ENCODE measurements at places on chromosomes 5 and 9.

DNA sequence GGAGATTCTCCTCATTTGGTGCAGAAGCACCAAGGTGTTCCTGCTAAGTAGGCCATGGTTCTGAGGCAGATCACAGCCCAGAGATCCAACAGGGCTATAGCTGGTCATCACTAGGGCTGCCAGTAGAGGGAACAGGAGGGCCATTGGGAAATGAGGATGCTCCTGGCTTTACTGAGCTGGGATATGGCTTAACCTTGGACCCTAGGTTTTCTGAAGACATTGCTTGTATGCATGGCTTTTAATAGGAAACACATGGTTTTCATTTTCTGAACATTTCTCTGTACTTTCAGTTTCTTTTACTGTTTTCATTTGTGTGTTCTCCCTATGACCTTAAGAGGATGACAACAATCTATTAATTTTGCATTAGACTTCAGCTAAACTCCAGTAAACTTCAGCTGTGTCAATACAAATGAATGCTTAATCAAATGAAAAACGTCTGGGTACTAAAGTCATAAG lies at the start of gene IFNW1:
TSS of gene IFNW1 (minus strand) at position 406 of the 456 bp plus-strand sequence. CDS start at position 144, 262 bp downstream.
- DNase-seq: no peak

GRCh38 chr5:6827526-6828219 lies 114.4 kb downstream of the TENT4A start:
- peak; percentile 58 for DNase-seq

- DNase-seq: no peak
Measured at GRCh38 chr5:118042076-118042475, 946.3 kb downstream of the DTWD2 start.

GRCh38 chr9:122370303-122370702 lies 521 bp upstream of the PTGS1 start:
- DNase-seq: peak; percentile 60

- no peak for DNase-seq
Measured at GRCh38 chr5:6847870-6848269, 134.6 kb downstream of the TENT4A start.

DNA sequence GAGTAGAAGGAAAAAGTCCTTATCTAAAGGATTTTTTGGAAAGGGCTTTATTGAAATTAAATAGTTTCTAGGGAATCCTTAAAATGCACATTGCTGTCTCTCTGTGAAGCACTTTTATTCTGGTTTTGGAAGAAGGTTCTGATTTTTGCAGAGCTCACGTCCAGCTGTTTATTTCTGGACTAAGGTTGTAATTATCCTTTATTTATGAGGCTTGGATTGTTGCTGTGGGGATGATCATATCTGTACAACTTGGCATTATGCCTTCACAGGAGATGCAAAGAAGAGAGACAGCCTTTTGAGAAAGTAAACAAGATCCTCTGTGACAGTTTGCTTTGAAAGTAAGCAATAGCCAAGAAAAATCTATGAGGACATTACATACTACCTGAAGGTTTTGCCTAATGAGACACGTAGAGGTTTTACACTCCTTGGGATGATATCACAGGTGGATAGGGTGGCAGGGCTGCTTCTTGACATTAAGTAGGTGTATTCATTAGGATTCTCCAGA lies 14.6 kb downstream of the SMARCA2 start:
- DNase-seq: no peak

- DNase-seq: no peak
Measured at GRCh38 chr9:123327697-123328100, 28.3 kb upstream of the CRB2 start.

DNA sequence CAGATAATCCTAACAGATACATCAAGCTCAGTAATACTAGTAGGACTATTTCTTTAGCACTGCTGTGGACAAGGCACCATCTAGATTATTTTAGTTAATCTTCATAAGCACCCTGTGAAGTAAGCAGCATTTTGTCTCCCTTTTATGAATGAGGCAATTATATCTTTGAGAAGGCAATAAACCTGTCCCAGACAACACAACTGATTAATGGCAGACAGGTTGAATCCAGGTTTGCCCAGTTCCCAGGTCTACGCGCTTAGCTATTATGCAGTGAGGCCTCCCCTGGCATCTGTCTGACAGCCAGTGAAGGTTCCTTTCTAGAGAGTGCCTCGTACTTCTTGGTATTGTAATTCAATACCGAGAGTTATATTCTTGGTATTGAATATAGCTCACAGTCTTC lies 9.7 kb upstream of the LVRN start:
- no peak for DNase-seq

- peak; percentile 75 for DNase-seq
Measured at GRCh38 chr5:95846554-95847260, 24.2 kb upstream of the GLRX start.

Measured in CD14-positive monocyte (primary cell).